G401 (cell line): ENCODE measurements at places on chromosomes 4 and X.

- DNase-seq, result no peak
Measured at GRCh38 chr4:70863099-70863790, 23.6 kb upstream of the GRSF1 start.

DNA sequence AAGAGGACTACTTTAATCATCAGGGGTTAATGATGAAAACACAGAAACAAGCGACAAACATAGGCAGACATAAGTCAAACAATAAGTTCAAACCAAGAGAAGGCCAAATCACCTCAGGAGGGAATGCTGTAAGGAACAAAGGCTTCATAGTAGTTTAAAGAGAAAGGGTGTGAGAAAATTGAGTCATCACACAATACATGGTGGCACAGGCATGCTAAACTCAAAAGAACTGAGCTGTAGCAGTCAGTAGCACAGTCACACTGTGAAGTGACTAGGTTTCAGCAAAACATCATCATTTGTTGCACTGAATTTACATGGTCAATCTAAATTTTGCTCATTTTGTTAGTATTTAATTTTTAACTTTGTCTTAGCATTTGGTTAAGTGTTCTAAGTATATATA, 24.2 kb downstream of the SMC1A start:
- no peak for DNase-seq

- DNase-seq, result no peak
Measured at GRCh38 chr4:102642631-102643298, 118.0 kb downstream of the MANBA start.

- DNase-seq, result no peak
Measured at GRCh38 chr4:150934022-150934421, 81.1 kb downstream of the LRBA start.

DNA sequence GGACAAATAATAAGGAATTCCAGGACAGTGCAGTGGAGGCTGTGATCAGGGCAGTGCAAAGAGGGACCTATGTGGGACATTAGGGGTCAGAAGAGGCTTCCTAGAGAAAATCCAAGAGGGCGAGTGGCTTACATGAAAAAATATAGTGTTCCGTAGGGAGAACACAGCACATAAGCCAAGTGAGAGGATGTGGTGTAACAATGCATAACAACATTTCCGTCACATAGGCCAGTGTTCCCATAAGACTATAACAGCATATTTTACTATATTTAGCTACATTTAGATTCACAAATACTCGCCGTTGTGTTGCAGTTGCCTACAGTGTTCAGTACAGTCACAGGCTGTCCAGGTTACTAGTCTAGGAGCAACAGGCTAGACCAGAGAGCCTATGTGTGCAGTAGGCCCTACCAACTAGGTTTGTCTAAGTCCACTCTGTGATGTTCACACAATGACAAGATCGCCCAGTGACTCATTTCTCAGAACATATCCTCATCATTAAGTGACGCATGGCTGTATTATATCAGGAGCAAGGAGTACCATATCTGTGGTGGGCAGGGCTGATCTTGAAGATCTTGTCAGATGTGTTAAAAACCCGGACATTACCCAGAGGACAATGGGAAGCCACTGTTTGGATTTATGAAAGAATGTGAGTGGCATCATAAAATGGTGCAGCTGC, 74.0 kb upstream of the TBL1X start:
- DNase-seq, result no peak

DNA sequence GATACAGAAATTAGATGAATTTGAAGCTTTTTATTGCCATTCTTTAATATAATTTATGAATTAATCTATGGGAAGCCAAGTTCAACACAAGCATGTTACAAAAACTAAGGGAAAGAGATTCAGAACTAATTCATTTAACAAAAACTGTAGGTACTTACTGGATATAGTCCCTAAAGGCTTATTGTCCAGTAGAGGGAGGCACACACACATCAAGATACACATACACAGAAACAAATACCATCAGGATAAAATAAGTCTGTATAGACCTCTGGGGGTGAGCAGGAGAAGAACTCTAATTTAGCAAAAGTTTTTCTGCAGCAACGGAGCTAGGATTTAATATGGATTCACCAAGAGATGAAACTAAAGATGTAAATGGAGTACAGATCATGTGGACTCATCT, 83.0 kb upstream of the IL13RA1 start:
- peak; percentile 3 for DNase-seq

GRCh38 chr4:61938250-61938846, 738.2 kb downstream of the ADGRL3 start:
- DNase-seq, result no peak

- DNase-seq, result no peak
Measured at GRCh38 chr4:177323416-177323815, 13.7 kb downstream of the NEIL3 start.

GRCh38 chr4:102530986-102531385, 29.8 kb downstream of the NFKB1 start:
- no peak for DNase-seq

DNA sequence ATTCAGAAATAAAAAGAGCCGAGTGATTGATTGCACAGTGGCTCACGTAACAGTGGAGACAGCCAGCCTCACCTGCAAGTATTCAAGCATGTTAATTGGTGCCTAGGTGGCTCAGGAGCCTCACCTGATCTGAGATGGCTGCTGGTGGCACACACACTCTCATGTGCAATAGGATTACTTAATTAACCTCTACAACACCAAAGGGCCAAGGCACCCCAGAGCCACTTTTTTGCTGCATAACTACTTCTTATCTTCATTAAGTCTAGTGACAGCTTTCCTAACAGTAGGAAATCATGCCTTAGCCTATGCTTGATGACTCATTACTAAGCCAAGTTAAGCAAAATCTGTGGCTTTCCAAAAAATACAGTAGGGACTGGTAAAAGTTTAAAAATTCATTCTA, 117.3 kb upstream of the NOCT start:
- no peak for DNase-seq

DNA sequence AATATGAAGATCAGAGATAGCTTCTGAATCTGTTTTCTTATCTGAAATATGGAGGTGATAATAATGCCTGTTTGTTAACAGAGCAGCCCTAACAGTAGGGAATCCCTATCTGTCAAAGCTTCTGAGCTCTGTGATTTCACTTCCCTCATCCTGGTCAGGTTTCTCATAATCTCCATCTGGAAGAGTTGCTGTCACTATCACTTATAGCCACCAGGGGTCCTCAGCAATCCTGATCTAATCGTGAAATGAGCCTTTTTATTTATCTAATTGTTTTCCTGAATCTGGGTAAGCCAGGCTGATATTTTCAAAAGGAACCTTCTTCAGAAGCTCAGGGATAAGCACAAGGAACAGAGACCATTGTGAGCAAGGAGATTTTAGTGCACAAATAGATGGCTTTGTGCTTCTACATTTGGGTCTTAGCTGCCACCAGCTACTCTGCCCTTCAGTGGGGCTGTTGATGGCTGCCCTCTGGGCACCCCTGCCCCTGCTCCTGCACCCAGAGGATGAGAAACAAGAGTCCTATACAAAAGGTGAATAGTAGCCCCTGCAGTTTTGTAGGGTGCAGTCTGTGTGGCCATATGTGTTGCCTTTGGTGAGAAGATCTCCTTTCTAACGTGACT, 196.4 kb upstream of the RADX start:
- DNase-seq, result no peak

DNA sequence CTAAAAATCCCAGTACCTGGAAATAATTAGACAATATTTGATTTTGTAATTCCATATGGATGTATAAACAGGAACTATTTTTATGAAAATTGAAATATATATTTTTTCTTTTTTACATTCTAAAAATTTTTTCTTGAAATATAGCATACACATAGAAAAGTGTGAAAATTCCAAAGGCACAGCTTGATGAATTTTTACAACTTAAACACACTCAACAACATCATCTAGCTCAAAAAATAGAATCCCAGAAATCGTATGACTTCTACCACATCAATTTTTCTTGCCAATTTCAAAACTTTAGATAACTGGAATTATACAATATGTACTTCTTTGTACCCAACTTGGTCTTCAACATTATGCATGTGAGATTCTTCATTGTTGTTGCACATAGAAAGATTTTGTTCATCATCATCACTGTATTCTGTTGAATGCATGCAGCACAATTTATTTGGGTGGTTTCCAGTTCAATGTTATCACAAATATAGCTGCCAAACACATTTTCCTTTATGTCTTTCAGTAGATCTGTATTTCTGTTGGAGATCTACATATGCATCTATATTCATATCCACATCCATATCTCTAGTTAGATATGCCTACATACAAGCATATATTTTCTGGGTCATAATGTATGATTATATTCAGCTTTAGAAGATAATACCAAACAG, 340.7 kb upstream of the SLIT2 start:
- DNase-seq, result no peak

DNA sequence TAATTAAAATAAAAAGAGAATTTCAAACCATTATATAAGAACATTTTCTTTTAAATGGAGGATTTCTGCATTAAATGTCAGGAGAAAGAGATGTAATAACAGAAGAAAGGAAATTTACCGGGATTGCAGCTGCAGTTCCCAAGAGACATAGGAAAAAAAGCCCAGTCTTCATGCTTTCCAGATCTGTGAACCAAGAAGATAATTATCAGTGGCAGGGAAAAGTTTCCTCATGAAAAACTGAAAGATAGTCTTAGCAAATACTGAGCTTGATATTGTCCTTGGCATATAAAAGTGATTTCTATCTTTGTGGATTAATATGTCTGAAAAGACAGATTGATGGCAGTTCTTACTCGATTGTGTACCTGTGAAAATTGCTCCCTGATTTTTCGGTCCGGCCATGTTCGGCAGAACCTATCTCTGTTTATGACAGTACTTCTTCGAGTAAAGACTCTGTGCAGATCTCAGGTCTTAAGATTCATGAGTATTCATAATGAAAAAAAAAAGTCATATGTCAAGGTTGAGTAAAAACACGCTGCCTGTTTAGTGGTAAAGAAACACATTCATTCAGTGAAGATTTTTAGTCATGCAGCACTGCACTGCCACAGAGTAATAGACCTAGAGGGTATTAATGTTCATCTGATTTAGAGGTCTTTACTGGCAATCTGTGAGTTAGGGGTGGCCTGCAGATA, 29.6 kb downstream of the SPARCL1 start:
- no peak for DNase-seq

- DNase-seq, result no peak
Measured at GRCh38 chrX:143768976-143769375, 48.4 kb upstream of the SPANXN2 start.

DNA sequence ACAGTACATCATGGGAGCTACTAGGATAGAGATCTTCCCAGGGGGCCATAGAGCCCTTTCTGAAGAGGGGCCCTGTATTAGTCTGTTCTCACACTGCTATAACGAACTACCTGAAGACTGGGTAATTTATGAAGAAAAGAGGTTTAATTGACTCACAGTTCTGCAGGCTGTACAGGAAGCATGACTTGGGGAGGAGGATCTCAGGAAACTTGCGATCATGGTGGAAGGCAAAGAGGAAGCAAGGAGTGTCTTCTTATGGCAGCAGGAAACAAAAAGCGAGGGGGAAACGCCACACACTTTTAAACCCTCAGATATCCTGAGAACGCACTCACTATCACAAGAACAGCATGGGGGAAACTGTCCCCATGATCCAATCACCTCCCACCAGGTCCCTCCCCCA, 4.2 kb upstream of the SLC9A6 start:
- no peak for DNase-seq

DNA sequence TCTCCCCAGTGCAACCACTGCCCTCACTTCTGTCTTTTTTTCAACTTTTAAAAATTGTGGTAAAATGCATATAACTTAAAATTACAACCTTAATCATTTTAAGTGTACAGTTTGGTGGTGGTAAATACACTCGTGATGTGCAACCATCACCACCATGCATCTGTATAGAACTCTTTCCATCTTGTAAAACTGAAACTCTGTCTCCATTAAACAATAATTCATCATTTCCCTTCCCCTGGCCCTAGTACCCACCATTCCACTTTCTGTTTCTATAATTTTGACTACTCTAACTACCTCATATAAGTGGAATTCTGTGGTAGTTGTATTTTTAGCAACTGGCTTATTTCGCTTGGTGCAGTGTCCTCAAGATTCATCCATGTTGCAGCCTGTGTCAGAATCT, 6.8 kb upstream of the CTBP1 start:
- DNase-seq, result no peak

DNA sequence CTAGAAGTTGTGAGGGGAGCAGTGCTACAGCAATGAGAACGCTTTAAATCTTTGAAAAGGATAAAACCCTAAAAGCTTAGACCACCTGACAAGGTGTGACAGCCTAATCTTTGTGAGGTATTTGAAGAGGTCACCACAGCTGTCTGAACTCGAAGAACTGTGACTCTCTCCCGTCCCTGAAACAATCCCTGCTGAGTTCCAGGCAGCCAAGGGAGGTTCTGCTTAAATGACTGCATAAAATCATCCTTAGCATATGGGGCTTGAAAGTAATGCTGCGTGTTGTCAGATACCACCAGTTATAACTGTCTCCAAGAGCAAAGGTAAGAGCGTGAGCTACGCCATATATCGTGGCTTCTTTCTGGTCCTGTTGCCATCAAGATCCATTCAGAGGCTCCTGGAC, 696.3 kb downstream of the PCDH7 start:
- no peak for DNase-seq

- DNase-seq, result no peak
Measured at GRCh38 chr4:182808673-182809416, 108.3 kb downstream of the DCTD start.

DNA sequence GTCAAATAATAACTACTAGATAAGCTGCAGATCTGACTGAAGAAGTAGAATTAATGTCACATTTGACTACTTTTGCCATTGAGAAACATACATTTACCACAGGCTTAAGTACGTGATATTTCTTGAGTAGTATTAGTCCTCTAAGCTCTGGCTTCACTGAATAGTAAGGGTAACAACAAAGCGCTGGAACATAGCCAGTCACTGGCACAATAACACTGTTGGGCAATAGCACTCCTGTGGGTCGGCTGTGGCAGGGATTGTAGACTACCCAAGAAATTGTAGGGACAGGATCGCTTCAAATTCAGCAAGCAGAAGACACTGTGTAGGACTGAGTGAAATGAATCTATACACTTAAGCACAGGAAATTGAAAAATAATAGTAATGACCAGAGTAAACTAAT, 27.1 kb upstream of the IL15 start:
- DNase-seq, result no peak

DNA sequence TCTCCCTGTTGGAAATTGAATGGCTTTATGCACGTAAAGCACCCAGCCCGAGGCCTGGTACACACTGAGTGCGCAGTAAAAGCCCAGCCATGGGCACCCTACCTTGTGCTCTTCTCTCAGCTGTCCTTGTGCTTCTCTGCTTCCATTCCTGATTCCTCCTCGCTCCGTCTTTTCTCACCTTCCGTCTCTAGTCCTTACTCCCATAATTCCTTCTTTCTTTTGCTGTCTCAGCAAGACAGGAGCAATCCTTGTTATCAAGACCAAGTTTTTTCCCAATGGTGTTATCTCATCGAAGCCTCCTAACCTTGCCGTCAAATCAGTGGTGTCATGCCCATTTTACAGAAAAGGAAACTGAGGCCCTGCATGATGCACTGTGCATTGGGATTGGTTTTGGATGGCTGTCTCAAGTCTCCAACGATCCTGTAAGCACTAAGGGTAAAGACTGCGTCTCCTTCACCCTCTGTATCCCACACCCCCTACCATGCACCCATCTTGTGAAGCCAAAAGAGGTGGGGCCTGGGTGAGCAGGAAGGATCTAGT, 30.1 kb downstream of the CYTL1 start:
- DNase-seq, result no peak

GRCh38 chr4:144906181-144906925, 191.6 kb downstream of the ANAPC10 start:
- DNase-seq, result no peak
